Stimulated activated CD4-positive, alpha-beta T cell treated with anti-CD3 and anti-CD28 coated beads, Interleukin-15, amount 100 ng/mL, for 1 hour (primary cell): ENCODE measurements at places on chromosomes 2 and 18.

DNA sequence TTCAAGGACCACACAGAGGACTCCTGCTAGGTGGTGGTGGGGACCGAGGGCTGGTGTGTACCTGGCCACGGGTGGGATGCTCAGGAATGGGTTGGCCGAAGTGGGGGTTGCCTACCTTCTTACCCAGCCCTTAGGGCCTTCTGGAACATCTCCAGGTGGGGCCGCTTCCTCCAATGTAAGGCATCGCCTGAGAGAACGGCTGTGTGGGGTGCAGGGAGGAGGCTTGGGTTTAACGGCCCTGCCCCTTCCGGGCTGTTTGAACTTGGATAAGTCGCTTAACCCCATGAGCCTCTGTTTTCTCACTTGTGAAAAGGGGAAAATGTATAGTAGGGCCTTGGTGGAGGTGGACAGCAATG, 35.0 kb downstream of the EMILIN2 start:
- DNase-seq = no peak

- no peak for DNase-seq
Observed at GRCh38 chr18:10950080-10950875, 199.1 kb downstream of the PIEZO2 start.

DNA sequence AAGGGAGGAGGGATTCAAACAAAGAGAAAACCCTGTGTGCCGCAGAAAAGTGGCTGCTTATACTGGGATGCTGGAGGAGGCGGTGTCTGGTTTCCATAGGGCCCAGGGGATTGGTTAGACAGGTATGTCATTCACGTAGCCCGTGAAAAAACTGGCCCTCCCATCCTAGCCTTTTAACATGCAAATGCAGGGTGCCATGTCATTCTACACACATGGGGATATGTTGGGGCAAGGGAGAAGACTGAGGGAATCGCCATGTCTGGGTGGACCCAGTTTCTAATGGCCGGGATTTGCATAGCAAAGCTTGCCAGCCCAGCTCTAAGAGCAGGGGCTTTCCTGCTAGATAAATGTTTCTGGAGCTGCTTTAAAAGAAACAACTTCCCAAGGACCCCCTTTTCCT, 8.2 kb upstream of the RNU2-63P start:
- no peak for DNase-seq

GRCh38 chr2:75632091-75632701, 14.4 kb upstream of the MRPL19 start:
- no peak for DNase-seq

DNA sequence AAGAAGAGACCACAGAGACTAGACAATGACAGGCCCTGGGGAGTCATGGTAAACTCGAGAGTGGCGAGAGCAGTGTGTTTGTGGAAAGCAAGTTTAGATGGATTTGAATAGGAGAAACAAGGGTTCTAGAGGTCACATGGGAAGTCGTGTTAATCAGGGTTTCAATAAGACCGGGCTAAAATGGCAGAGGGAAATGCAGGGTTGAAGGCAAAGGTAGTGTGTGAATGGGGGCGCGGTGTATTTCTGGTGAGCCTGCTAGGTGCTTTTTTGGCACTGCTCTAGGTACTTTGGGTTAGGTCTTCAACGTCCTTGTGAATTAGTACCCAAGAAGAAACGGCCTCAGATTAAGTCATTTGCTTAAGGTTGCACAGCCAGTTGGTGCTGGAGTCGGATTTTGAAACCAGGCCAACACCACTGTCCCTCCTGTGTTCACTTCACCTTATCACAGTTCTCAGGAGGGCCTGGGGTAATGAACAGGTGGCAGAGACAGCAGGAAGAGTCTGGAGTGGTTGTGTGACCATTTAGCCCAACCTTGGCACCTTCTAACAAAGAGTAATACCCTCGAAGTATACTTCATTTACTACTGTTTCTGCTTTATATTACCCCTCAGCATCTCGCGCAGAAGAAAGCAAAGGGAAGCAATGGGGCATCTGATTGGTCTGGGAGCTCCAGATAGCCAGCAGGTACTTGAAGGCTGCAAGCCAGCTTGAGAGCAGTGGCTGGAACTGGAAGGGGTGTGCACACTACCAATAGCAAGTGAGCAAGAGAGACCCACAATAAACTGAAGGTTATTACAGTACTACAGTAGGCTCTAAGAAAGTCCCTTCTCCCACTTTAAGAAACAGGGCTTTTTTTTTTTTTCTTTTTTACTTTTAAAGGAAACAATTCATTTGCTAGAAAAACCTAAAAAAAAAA, 33.4 kb upstream of the GAREM2 start:
- no peak for DNase-seq

DNA sequence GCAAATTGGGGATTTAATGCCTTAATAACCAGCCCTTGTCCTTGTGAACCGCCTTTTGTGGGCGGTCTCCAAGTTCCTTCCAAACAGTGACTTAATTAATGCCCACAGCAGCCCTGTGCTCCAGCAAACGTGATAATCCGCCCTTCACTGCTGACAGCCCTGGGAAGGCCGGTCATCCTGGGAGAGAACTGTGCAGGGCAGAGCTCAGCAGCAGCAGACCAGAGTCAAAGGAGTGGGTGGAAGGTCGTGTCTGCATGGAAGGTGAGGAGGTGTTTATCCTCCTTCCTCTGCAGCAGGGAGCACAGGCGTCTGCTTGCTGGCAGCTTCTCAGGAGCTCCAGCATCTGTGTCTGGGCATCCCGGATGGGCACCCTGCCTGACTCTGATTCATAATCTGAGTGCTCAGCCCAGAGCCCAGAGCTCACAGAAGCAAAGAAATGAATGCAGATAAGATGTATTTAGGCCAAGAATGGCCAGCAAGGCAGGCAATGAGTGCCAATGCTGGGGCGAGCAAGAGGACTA, 270.0 kb upstream of the PXDN start:
- no peak for DNase-seq

DNA sequence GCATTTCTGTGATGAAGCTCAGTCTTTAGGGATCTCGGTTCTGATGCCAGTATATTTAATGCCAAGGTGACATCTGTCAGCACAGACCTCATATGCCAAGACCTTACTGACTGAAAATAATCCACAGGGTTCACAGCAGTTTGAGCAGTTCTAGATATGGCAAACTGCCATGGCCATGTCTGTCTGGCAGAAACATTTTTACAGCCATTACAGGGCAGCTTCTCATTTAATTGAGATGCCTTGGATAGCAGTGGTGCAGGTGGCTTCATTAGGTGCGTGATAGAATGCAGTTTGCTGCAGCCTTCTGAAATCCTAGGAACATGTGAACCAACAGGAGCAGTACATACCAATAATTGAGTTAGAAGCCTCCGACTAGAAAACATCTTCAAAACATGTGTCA, 510.6 kb downstream of the XIRP2 start:
- DNase-seq = no peak

DNA sequence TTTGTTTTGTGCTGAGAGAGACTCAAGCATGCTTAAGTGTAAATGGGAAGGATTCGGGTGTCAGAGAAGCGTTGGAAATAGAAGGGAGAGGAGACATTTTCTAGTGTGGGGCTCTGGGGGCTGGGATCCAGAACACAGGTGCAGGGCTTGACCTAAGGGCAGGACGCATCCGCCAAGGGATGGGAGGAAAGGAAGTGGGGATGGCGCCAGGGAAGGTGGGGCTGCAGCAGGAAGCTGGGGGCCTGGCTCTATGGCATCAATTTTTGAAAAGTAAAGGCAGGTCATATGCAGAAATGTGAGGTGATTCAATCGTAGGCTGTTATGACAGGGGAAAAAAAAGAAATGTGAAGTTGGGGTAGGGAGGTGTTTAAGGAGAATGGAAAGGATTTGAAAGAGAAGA, 143.2 kb upstream of the SERTAD2 start:
- no peak for DNase-seq

- DNase-seq = no peak
Observed at GRCh38 chr2:16682431-16683118, 16.9 kb upstream of the CYRIA start.

- DNase-seq = no peak
Observed at GRCh38 chr2:59654710-59655109, 898.7 kb downstream of the BCL11A start.

- DNase-seq = no peak
Observed at GRCh38 chr2:240505910-240506309, 51.9 kb downstream of the ANKMY1 start.
